ENCODE measurements at places on chromosomes 4 and X.

DNA sequence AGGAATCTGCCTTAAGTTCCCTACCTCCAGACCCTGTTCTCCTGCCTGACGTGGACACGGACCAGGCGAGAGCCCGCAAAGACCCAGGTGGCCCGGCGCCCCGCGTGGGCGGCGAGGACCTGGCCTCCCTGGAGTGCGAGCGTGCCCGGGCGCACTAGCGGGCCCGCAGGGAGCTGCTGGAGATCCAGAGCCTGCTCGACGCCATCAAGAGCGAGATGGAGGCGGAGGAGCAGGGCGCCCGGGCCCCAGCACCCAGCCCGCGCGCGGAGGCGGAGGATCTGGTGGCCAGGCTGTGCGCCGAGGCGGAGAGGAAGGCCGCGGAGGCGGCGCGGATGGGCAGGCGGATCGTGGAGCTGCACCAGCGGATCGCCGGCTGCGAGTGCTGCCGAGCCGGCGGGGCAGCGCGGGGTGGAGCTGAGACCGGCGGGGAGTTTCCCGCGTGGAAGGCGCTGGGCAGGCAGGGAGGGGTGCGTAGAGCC is 18.2 kb downstream of the MRFAP1 start:
- no peak for DNase-seq

- DNase-seq, result no peak
These were observed 99.7 kb downstream of the FIP1L1 start for GRCh38 chr4:53477038-53477565.

DNA sequence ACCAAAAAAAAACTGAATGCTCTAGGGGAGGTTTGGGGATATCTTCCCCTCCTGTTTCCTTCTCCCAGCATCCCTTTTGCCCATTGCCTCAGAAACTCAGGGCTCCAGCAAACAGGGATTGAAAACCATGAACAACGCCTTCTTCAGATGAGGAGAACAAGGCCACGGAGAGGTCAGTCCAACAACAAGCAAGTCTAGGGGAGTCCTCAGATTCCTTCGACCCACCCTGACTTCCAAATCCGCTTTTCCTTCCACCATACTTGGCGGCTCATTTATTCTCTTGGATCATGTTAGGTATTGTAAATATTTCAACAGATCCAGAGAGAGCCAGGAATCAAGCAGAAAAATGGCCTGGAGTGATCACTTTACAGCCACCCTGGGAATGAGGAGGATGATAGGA is 21.9 kb downstream of the REELD1 start:
- no peak for DNase-seq

DNA sequence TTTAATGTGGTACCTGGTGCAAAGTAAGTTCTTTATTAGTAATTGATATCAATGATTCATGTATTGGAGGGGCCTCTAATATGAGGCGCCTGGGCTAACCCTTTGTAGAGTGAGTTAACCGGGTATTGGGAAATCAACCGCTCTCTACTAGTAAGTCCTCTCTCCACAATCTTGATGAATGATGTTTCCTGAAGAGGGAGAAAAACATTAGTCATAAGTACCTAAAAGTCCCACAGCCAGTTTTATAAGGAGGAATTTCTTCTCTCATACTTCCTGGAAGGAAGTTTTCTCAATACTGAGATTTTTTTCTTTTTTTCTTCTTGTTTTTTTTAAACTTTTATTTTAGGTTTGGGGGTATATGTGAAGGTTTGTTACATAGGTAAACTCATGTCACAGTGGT is 62.3 kb downstream of the AGTR2 start:
- no peak for DNase-seq

DNA sequence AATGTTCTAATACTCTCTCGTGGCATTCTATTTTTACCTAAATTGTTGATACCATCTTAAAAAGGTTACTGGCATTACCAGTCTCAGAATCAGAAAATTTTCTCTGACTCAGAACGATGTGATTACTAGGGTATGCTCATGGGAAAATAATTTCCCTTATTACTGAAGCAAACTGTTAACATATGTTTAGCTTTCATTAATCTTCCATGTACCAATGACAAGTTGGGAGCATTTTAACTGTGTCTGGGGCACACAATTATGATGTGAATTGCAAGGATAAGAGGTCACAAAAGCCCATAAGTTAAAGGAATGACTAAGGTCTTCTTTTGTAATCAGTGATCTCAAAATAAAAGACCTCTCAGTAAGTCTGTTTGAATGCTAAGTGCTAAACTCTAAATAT is 1254.6 kb downstream of the PCDH18 start:
- no peak for DNase-seq

GRCh38 chrX:118504581-118504980 is 9.0 kb downstream of the DOCK11 start:
- DNase-seq, result no peak

DNA sequence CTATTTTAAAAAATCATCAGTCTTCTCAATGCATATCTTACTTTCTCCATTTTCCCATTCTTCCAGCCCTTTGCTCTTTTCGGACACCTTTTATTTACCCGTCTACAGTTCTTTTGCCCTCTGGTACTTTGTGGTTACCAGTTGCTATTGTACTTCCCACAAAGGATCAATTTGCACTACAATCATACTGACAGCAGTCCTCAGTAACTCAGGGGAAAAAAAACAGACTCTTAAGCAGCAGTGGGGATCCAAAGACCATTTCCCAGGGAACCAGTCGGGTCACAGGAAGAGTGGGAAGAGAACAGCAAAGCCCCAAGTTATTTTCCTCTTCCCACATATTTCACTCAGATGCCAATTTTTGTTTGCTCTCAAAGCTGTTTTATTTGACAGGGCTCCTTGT is 23.1 kb downstream of the DMD start:
- DNase-seq, result no peak

DNA sequence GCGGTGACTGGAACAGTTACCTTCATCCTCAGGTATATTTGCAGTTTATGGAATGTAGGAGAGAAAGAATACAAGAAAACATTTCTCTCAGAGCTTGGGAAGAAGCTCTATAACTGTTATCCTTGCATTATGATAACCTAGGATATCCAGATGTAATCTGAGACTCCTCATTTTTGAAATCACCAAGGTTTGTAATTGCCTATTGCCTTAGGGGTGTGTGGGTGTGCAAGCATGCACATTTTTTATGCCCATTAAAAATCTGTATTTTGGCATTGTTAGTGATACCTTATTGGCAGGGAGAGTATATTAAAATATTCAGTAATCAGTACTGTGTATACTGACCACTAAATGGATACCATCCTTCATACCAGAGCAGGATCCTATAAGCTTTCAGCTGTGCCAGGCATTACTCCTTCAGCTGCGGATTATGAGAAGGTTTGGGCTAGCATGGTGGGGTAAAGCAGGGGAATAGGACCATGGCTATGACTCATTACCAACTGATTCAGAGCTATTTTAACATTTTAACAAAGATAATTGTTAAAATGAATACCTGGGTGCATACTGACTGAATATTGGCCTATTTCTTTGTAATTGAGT is 8.3 kb downstream of the SEC24B start:
- no peak for DNase-seq
